Body of pancreas (tissue), 4 donors: ENCODE measurements at places on chromosomes 1 and 21.

DNA sequence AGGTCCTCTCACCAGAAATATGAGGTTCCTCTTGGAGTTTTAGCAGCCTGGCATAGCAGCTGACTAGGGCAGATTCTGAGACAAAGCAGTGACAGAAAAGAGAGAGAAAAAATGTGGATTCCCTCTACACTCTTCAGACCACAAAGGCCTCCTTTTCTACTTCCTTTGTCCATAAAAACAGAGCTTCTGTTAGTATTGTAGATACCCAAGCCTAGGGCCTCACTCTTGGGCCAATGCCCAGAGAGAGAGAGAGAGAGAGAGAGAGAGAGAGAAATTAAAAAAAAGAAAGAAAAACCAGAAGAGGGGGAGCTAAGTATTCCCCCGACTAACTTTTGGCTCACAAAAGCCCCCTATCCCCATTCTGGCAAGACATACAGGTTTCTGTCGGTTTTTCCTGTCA is 2.4 kb upstream of the ZRANB2 start:
- no peak for DNase-seq
- no peaks in the 10 kb centered on the region for H3K36me3 ChIP-seq
- H3K4me3 ChIP-seq = no peak overlapping the region
- H3K27me3 ChIP-seq = no peaks in the 10 kb centered on the region
- H3K27ac ChIP-seq = no peak overlapping the region

DNA sequence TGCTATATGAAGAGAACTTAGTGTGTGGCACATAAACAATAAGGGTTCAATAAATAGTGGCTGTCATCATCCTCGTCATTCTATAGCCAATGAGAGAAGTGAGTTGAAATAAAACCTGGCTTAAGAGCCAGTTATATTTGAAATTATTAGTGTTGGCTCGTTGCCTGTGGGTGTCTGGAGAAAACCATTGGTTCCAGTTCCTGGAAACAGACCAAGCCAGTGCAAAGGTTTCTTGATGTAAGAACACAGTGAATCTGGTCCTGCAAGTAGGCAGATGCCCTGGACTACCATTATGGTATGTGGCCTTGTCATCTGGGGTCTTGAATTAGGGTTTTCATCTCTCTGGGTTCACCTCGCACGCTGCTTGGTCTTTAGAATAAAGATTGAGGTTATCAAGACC is 43.3 kb downstream of the URB2 start:
- no peaks in the 10 kb centered on the region for H3K4me1 ChIP-seq
- H3K36me3 ChIP-seq = no peaks in the 10 kb centered on the region
- no peaks in the 10 kb centered on the region for H3K27me3 ChIP-seq
- no peak overlapping the region for H3K27ac ChIP-seq

- no peaks in the 10 kb centered on the region for H3K27me3 ChIP-seq
- no peak overlapping the region for H3K4me3 ChIP-seq
- no peak overlapping the region for H3K27ac ChIP-seq
- H3K36me3 ChIP-seq = no peaks in the 10 kb centered on the region
- H3K4me1 ChIP-seq = peaks cover 9% of the 10 kb centered on the region
Measured at GRCh38 chr1:19033515-19033839, 77.0 kb upstream of the IFFO2 start.

- H3K36me3 ChIP-seq = no peaks in the 10 kb centered on the region
- no peak overlapping the region for H3K4me3 ChIP-seq
- DNase-seq = no peak
- H3K27ac ChIP-seq = no peak overlapping the region
- peaks cover 15% of the 10 kb centered on the region for H3K4me1 ChIP-seq
Measured at GRCh38 chr21:14995226-14995625, 69.6 kb downstream of the NRIP1 start.

DNA sequence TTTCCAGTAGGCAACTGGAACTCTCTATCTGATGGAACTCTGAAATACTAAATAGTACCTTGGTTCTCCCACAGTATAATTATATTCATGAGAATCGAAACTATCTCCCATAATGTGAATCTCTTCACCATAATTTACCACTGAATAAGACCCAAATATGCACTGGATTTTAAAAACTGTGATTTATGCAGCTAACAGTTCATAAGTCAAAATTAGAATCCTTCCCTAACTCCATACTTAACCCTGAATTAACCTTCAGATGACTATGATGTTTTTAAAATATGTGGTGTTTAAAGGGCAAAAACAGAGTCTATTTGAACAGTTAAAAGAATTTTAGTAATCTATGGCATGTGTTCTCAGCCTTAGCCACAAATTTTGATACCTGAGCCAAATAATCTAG is 22.9 kb upstream of the SLC44A3 start:
- no peak overlapping the region for H3K4me3 ChIP-seq
- H3K36me3 ChIP-seq = no peaks in the 10 kb centered on the region
- no peak for DNase-seq
- peaks cover 20% of the 10 kb centered on the region for H3K4me1 ChIP-seq
- H3K27me3 ChIP-seq = no peaks in the 10 kb centered on the region

DNA sequence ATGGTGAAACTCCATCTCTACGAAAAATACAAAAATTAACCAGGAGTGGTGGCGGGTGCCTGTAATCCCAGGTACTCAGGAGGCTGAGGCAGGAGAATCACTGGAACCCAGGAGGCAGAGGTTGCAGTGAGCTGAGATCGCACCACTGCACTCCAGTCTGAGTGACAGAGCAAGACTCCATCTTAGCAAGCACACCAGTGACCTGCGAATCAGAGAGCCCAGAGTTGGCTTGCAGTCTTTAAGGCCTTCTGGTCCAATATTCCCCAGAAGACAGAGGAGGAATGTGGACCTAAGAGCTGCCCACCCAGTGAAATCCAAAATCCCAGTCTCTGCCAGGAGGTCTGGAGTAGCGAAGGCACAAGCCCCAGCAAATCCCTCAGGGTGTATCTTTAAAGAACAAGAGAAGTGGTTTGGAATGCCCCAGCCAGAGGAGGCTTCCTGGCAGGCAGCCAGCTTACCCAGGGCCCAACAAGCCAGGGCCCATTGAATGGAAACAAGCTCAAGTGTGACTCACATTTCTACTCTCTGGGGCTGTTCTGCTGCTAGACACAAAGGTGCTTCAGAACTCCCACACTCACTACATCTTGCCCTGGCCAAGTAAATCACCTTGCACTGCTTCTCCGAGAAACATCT is 23.9 kb downstream of the GPR161 start:
- H3K4me1 ChIP-seq = peaks cover 29% of the 10 kb centered on the region
- no peak overlapping the region for H3K4me3 ChIP-seq
- no peaks in the 10 kb centered on the region for H3K27me3 ChIP-seq
- DNase-seq = peak; percentile 26
- H3K36me3 ChIP-seq = no peaks in the 10 kb centered on the region

- H3K4me1 ChIP-seq = peaks cover 30% of the 10 kb centered on the region
- H3K27ac ChIP-seq = no peak overlapping the region
- no peaks in the 10 kb centered on the region for H3K27me3 ChIP-seq
- DNase-seq = no peak
- H3K36me3 ChIP-seq = no peaks in the 10 kb centered on the region
- no peak overlapping the region for H3K4me3 ChIP-seq
Measured at GRCh38 chr1:160101717-160102522, 3.5 kb upstream of the IGSF8 start.

DNA sequence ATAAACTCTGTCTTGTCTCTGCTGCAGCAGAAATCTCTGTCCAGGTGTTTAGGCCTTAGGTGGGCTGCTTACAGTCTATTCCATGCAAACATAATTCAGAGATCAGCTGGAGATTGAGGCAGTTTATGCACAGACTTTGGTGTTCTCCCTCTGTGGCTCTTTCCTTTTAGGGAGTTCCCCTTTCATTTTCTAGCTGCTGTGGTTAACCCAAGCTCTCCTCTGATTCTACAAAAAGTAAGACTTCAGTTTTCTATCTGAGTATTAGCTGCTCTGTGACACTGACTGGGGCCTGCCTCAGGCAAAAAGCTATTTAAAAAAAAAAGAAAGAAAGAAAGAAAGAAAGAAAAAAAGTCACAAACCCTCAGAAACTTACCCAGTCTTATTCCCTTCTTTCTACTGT is 211.1 kb downstream of the CAMTA1 start:
- no peaks in the 10 kb centered on the region for H3K36me3 ChIP-seq
- H3K27me3 ChIP-seq = no peaks in the 10 kb centered on the region
- no peak overlapping the region for H3K27ac ChIP-seq
- H3K4me1 ChIP-seq = no peaks in the 10 kb centered on the region

DNA sequence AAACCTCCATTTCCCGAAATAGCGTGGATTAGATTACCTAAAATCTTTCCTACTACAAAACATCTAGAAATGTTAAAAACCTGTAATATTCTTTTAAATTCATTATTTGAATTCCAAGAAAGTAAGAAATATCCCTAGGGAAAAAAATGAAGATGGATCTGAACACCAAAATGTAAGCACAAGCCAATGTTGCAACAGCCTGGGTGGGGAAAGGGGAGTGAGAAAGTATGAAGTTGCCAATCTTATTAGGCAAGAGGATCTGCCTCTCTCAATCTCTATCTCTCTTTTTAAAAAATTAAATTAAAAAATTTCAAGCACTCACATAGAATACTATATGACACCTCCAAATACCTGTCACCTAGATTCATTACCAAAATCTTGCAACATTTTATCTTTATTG is 74.9 kb upstream of the IRF2BP2 start:
- peaks cover 21% of the 10 kb centered on the region for H3K4me1 ChIP-seq
- H3K27ac ChIP-seq = peak overlapping the region; percentile 75
- H3K36me3 ChIP-seq = no peaks in the 10 kb centered on the region
- no peak for DNase-seq
- no peak overlapping the region for H3K4me3 ChIP-seq

GRCh38 chr1:184905601-184906322 is 68.5 kb downstream of the NIBAN1 start:
- H3K4me3 ChIP-seq = no peak overlapping the region
- peak overlapping the region; percentile 72 for H3K27ac ChIP-seq
- H3K4me1 ChIP-seq = peaks cover 93% of the 10 kb centered on the region
- H3K36me3 ChIP-seq = no peaks in the 10 kb centered on the region
- H3K27me3 ChIP-seq = no peaks in the 10 kb centered on the region

GRCh38 chr1:1873186-1873585 is 17.7 kb downstream of the GNB1 start:
- H3K4me1 ChIP-seq = peaks cover 32% of the 10 kb centered on the region
- H3K36me3 ChIP-seq = no peaks in the 10 kb centered on the region
- H3K27me3 ChIP-seq = no peaks in the 10 kb centered on the region
- no peak overlapping the region for H3K27ac ChIP-seq
- DNase-seq = peak; percentile 55

GRCh38 chr1:222171005-222171404 is 376.9 kb downstream of the HHIPL2 start:
- peak; percentile 26 for DNase-seq
- H3K4me1 ChIP-seq = no peaks in the 10 kb centered on the region
- no peak overlapping the region for H3K27ac ChIP-seq
- no peaks in the 10 kb centered on the region for H3K27me3 ChIP-seq

- no peak overlapping the region for H3K27ac ChIP-seq
- DNase-seq = no peak
- H3K27me3 ChIP-seq = no peaks in the 10 kb centered on the region
- no peaks in the 10 kb centered on the region for H3K4me1 ChIP-seq
Measured at GRCh38 chr1:154849645-154850131, 20.4 kb downstream of the KCNN3 start.

- no peaks in the 10 kb centered on the region for H3K27me3 ChIP-seq
- peak overlapping the region; percentile 39 for H3K27ac ChIP-seq
- no peaks in the 10 kb centered on the region for H3K36me3 ChIP-seq
- H3K4me3 ChIP-seq = no peak overlapping the region
- no peak for DNase-seq
- H3K4me1 ChIP-seq = peaks cover 35% of the 10 kb centered on the region
Measured at GRCh38 chr1:114152089-114152507, 1.6 kb downstream of the SYT6 start.

- no peaks in the 10 kb centered on the region for H3K36me3 ChIP-seq
- H3K27me3 ChIP-seq = no peaks in the 10 kb centered on the region
- H3K4me3 ChIP-seq = no peak overlapping the region
- no peak for DNase-seq
- H3K4me1 ChIP-seq = no peaks in the 10 kb centered on the region
- peak overlapping the region; percentile 7 for H3K27ac ChIP-seq
Measured at GRCh38 chr1:167446966-167447365, 71.4 kb downstream of the CD247 start.

DNA sequence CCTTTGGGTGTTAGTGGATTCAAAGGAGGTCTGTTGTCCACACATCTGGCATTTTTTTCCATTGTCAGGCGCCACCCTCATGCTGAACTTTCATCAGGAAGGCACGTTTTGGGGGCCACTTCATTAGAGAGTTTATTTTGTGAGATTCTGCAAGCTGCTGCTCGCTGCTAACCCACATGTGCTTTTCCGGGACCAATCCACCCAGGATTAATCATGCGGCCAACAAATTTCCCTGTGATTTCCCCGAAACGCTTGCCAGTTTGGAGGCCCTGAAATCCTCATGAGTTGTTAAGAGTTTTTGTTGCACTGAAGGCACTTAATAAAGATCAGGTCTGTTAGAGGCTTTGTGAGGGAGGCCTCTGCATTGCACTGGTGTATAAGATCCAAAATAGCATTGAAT is 2.4 kb downstream of the PDPN start:
- no peak overlapping the region for H3K27ac ChIP-seq
- peaks cover 4% of the 10 kb centered on the region for H3K27me3 ChIP-seq
- no peak overlapping the region for H3K4me3 ChIP-seq
- DNase-seq = no peak

DNA sequence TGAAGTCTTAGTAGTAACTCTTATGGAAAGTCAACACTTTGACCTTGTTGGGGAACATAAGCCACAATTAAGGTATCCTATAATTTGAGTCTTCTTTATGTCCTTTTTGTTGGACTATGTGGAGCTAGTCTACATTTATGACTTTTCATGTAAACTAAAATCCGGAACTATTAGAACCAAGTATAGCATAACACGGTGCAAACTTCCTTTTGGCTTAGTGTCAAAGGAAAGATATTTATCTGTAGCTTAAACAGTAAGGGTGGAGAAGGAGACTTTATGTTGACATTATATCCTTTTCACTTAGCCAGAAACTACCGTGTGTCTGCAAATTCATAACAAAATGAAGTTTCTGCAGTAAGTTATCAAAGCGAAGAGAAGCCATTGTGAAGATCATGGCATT is 7.3 kb downstream of the UAP1 start:
- peaks cover 73% of the 10 kb centered on the region for H3K4me1 ChIP-seq
- no peak overlapping the region for H3K27ac ChIP-seq
- H3K27me3 ChIP-seq = no peaks in the 10 kb centered on the region
- no peaks in the 10 kb centered on the region for H3K36me3 ChIP-seq
- DNase-seq = no peak

DNA sequence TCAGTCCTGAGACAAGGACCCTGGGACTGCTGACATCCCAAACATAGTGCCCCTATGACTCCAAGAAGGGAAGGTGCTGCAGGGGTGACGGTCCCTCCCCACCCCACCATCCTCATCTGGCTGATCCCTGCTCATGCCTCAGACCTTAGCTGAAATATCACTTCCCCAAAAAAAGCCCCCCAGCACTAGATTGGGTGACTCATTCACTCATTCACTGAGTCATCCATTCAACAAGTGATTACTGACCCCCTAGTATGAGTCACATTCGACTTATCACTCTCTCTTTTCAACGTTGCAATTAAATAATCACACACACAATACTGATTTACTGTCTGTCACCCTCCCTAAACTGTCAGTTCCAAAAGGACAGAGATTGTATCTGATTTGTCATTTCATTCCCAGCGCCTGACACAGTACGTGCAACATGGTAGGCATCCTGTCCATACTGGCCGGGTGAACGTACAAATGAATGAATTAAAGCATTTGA is 48.6 kb downstream of the HIVEP3 start:
- H3K27ac ChIP-seq = no peak overlapping the region
- H3K36me3 ChIP-seq = no peaks in the 10 kb centered on the region
- DNase-seq = no peak
- no peak overlapping the region for H3K4me3 ChIP-seq
- no peaks in the 10 kb centered on the region for H3K27me3 ChIP-seq

GRCh38 chr1:205287076-205287475 is 34.5 kb downstream of the NUAK2 start:
- no peaks in the 10 kb centered on the region for H3K36me3 ChIP-seq
- H3K4me3 ChIP-seq = no peak overlapping the region
- peaks cover 15% of the 10 kb centered on the region for H3K4me1 ChIP-seq
- no peak for DNase-seq
- no peak overlapping the region for H3K27ac ChIP-seq
